ENCODE measurements at places on chromosomes 2 and 18.

DNA sequence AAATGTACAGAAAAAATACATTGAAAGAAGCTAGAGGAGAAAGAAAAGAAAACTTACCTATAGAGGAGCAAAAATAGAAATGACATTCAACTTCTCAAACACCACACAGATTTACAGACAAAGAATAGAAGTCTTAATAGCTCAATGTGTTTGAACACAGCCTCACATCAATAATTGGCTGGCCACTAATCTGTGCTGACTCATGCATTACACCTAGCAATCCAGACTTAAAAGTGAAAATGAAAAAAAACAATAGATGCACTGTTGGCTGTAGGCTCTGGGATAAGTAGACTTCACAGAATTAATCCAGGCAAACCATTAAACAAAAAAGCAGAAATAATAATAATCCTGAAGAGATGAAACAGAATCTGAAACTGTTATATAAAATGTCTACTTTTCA, 961.3 kb upstream of the CELF4 start:
- DNase-seq = no peak

DNA sequence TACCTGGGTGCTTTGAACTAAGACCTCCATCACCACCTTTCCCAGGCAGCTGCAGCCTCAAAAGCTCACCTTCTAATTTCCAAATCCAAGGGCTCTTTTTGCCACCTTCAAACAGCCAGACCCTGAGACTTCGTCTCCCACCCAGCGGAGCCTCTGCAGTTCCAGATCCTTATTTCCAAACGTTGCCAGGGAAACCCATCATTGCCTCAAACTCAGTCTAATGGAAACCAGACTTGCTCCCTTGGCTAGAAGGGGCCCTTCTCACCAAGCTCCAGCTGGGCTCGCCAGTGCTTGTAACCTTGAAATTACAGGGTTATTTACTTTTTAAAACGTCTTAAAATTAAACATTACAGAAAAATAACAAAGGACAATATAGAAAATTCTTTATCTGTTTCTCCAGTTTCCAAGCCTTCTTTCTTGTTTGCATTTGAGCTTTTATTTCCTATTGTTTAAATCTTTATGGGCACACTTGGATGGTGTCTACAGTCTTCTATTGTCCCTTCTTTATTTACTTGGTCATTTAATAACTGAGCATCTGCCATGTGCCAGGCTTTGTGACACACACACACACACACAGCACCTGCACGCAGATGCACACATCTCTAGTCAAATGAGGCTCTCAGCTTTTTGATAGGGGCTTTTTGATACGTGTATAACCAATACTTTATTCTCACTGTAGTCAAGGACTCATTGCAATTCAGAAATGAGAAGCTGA, 36.1 kb downstream of the TRPM8 start:
- DNase-seq = no peak

- DNase-seq = no peak
Observed at GRCh38 chr2:159890551-159891266, 92.7 kb upstream of the CD302 start.

DNA sequence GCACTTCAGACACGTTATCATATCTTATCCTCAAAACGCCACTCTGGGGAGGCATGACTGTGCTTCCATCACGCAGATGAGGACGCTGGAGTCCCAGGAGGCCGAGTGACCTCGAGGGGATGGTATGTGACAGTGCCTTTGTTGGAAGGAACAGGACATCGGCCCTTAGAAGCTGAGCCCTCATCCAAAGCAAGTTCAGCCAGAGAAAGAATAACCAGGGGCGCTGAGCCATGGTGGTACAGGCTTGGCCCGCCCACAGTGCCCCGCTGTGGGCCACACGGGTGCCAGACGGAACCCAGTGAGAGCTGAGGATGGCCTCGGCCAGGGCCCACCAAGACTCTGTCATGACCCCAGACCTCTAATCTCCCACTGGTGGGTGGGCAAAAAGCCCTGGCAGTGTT, 31.3 kb downstream of the HS1BP3 start:
- DNase-seq = no peak
